Activated CD4-positive, alpha-beta T cell treated with anti-CD3 and anti-CD28 coated beads, Interleukin-2, amount 50 U/mL, for 4 hours (primary cell): ENCODE measurements at places on chromosomes 3 and 15.
A peak's percentile ranks its signal among the peaks of the same experiment; 100 is the strongest.

- no peak for DNase-seq
Observed at GRCh38 chr15:22918596-22919140, 61.5 kb downstream of the CYFIP1 start.

DNA sequence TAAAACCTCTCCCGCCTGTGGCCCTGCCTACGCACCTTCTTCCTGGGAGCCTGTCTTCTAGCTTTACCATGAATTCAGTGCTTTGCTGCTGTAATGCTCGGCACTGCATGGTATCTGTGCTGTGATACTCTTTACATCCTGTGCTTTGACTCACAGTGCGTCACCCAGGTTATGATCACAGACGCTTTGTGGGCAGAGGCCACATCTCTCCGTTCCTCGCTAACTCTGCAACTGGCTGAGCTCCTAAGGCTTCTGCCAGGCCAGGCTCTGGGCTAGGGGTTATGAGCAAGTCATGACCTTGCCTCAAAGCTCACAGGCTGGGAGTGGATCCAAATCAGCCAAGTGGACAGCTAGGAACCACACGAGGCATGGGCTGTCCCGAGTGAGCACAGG lies 23.2 kb downstream of the SPTBN5 start:
- peak; percentile 35 for DNase-seq

DNA sequence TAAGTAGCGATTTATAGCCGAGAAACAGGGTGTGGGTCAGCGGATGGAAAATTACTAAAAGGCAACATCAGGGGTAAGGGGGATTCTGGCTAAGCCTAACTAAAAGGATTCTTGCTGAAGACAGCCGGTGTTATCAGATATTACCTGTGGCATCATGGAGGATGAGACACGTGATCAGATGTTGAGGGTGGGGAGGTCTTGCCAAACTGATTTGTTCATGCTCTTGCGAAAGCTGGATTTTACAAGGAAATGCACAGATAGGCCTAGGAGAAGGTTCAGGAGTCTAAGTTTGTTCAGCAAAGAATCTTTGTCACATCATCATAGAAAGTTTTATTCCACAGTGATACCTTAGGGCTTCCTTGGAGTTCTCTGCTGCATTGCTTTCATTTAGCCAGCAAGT lies 396.8 kb upstream of the TBL1XR1 start:
- no peak for DNase-seq

- no peak for DNase-seq
Observed at GRCh38 chr15:79282371-79283251, at the start of gene ANKRD34C. Gene ANKRD34C, plus strand, starts transcription at chr15:79282722. Its CDS starts 10,563 bp downstream, at chr15:79293285.

DNA sequence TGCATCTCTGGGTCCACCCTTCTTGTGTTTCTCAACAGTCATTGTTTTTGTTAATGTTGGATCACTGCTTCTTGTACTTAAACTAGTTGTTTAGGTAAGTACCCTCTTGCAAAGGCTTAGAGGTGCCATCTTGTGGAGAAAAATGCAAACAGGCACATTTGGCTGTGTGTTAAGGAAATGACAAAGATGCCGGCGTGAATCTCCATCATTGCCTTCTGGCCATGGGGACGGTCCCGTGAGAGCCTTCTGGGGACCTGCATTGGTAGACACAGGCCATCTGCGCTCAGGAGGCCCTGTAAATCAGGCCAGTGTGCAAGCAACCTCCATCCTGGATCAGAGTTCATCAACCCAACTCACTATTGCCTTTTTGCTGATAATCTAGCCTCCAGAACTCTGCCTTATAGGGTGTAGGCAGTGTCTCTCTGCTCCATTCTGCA lies 158.6 kb upstream of the NR2E3 start:
- DNase-seq: no peak

DNA sequence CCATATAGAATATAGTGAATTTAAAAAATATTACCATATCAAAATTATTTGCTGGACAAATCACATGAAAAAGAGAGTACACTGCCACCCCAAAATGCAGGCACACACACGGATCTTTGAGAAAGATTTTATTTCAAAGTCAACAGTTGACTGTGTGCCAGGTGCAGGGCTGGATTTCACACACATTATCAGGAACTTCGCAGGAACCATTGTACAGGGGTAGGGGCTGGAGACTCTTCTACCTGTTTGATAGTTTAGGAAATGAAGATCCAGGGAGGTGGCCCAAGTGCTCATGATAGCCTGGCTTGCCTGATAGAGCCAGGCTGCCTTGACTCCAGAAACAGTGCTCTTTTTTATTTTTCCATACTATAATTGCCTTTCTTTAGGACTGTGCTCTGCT lies 54.2 kb downstream of the IL1RAP start:
- DNase-seq: no peak

DNA sequence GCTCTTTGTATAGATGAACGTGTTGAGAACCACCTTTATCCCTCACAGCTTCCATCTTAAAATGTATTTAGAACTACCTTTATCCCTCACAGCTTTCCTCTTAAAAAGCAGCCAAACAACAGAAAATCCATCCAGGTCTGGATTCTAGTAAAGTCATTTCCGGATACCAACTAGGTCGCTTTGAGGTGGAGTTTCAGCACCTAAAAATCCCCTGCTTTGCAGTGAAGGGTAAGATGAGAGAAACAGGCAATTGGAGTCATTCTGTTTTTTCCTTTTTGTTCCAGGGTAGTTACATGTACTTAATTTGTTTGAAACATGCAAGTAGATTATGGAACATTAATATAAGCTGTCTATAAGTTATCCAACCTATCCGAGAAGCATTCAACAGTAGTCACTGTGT lies 192.0 kb downstream of the UBE2E2 start:
- no peak for DNase-seq

DNA sequence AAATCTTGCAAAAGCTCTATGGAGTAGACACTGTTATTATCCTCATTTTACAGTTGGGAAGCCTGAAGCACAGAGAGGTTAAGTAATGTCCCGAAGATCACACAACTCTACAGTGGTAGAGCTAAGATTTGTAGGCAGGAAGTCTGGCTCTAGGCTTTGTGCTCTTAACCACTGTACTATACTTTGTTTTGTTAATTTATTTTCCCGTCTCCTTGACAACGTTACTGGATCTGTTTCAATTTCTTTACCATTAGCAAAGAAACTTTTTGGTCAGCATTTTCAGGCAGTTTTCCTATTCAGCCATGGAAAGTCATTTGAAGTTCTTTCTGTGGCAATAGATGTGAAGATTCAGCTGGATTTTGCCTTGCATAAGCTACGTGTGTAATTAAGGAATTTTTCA lies 51.7 kb downstream of the OTOL1 start:
- DNase-seq: no peak

DNA sequence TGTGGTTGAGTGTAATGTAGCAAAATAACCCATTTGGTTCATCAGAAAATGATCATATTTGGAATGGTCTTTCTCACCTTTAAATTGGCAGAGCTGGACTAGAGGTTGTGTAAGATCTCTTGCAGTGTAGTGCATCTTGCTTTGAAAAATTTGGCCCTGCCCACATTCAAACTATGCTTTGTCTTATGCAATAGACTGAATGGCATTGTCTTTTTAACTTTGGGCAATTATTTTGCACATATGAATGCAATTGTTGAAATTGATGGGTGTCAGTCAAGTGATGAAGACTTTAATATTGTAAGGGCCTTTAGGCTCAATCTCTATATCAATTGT lies 381.4 kb downstream of the GRM7 start:
- DNase-seq: no peak

- no peak for DNase-seq
Observed at GRCh38 chr3:158352551-158352950, 218.4 kb upstream of the MLF1 start.

DNA sequence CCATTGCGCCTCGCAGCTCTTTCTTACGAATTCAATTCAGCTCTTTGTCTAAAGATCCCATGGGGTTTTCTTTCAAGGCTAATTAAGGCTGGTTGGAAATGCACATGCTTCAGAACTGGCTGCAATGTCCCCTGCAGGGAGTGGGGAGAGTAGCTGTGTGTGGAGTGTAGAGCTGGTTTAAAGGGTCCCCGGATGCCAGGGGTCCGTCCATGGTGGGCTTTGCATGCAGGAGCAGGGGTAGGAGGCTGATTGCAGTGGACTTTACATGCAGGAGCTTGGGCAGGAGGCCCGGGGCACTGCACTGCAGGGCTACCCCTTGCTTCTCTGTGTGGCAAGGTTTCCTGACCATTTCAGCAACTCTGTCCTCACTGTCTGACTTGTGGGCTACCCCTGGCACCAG lies 261.6 kb upstream of the LYSMD4 start:
- no peak for DNase-seq

GRCh38 chr15:80613762-80614365 lies 81.2 kb upstream of the ABHD17C start:
- no peak for DNase-seq

DNA sequence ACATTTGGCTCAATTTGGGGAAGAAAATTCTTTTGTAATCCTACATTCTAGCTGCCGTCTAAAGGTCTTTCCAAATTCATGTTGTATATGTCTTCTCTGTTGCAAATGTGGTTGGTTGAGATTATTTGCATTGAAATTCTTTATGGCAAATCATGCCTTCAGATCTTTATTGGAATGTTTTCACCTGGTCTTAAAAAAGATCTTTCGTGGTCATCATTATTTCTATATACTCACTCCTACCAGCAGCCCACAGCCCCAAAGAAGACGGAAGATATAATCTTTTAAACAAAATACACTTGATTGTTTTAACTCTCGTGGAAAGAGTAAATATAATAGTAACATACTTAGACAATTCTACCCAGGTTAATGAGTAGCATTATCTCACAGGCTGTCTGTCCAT lies 41.5 kb upstream of the PPARG start:
- no peak for DNase-seq

DNA sequence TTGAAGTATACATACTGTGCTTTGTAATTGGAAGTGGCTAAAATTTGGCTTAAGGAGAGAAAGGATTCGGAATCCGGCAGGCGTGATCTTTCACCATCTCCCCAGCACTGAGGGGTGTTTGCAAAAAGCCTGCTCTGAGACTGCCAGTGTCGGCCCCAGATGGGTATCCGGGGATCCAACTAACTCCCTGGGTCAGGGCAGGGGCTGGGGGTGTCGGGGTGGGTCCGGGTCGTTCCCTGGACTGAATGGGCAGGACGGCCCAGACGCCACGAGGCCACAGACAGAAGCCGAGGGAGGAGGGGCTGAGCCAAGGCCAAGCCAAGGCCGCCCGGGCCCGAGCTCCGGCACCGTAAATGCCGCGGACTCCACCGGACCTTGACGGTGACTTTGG lies 349 bp downstream of the PPIB start:
- peak; percentile 10 for DNase-seq

- DNase-seq: no peak
Observed at GRCh38 chr3:126551121-126551838, 7.5 kb downstream of the C3orf22 start.

- no peak for DNase-seq
Observed at GRCh38 chr3:114336857-114337256, 43.0 kb downstream of the TIGIT start.

GRCh38 chr3:127133971-127134370 lies 59.0 kb upstream of the PRR23E start:
- DNase-seq: no peak

DNA sequence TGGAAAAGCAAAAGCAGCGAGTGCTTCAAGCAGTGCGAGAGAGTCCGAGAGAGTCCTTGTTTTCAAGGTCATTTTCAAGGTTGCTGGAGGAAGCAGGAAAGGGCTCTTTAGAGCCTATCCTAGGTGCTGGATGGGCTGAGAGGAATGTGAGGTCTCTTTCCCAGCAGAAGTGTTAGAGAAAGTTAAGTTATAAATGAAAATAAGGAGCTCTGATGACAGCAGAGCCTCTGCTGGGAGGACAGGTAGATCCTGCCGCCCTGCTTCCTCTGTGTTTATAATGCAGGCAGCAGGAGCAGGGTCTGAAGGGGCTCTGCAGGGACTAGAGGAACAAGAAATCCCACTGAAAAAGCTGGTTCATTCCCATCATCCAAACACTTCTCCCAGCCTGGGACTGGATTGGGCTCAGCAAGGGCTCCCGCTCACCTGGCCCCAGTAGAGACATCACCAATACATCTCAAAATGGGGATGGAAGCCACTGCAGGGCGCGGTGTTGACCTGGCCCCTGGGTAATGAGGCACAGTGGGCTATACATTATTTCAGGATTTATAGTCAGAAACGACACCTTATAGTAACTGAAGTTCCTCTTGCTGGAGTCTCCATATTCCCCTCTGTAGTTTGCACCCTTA lies 41.5 kb upstream of the RAB6B start:
- no peak for DNase-seq
